ENCODE measurements at places on chromosomes 16 and 17. TPM values are rescaled to one million over a fixed set of nuclear protein-coding genes. Genes with fewer than 3 reads are reported as not detected.

GRCh38 chr16:23222929-23223328, 40.4 kb downstream of the SCNN1G start:
- no peaks in the 10 kb centered on the region for H3K4me1 ChIP-seq
- H3K36me3 ChIP-seq: no peaks in the 10 kb centered on the region
- H3K4me3 ChIP-seq: no peak overlapping the region
- DNase-seq: no peak
- H3K27ac ChIP-seq: no peak overlapping the region

- no peaks in the 10 kb centered on the region for H3K36me3 ChIP-seq
- H3K27ac ChIP-seq: no peak overlapping the region
- H3K27me3 ChIP-seq: no peaks in the 10 kb centered on the region
- no peaks in the 10 kb centered on the region for H3K4me1 ChIP-seq
- DNase-seq: no peak
Measured at GRCh38 chr16:268141-269053, 7.3 kb downstream of the RGS11 start.

- H3K4me3 ChIP-seq: no peak overlapping the region
- no peaks in the 10 kb centered on the region for H3K4me1 ChIP-seq
- peak; percentile 64 for DNase-seq
- no peaks in the 10 kb centered on the region for H3K36me3 ChIP-seq
Measured at GRCh38 chr17:19876529-19877161, 8.9 kb upstream of the ULK2 start.

GRCh38 chr16:24639769-24640168, 89.7 kb upstream of the TNRC6A start:
- no peak overlapping the region for H3K4me3 ChIP-seq
- H3K27me3 ChIP-seq: no peaks in the 10 kb centered on the region
- H3K36me3 ChIP-seq: no peaks in the 10 kb centered on the region
- H3K4me1 ChIP-seq: peaks cover 14% of the 10 kb centered on the region
- H3K27ac ChIP-seq: no peak overlapping the region

- DNase-seq: no peak
- no peak overlapping the region for H3K4me3 ChIP-seq
- H3K27me3 ChIP-seq: no peaks in the 10 kb centered on the region
Measured at GRCh38 chr16:78576941-78577340, 477.5 kb downstream of the WWOX start.

Gene KRT33A
- not detected for total RNA-seq

Gene ZNF597
- total RNA-seq: 2.1 TPM

Gene STH
- not detected for total RNA-seq

Gene ABCC12
- not detected for total RNA-seq

Measured in heart left ventricle (tissue), 16 donors.